ENCODE measurements at places on chromosomes 12 and 14.

- DNase-seq = no peak
These were observed 8.8 kb upstream of the LGR5 start for GRCh38 chr12:71430756-71431155.

- no peak for DNase-seq
These were observed 859.6 kb downstream of the BCL11B start for GRCh38 chr14:98412431-98412830.

DNA sequence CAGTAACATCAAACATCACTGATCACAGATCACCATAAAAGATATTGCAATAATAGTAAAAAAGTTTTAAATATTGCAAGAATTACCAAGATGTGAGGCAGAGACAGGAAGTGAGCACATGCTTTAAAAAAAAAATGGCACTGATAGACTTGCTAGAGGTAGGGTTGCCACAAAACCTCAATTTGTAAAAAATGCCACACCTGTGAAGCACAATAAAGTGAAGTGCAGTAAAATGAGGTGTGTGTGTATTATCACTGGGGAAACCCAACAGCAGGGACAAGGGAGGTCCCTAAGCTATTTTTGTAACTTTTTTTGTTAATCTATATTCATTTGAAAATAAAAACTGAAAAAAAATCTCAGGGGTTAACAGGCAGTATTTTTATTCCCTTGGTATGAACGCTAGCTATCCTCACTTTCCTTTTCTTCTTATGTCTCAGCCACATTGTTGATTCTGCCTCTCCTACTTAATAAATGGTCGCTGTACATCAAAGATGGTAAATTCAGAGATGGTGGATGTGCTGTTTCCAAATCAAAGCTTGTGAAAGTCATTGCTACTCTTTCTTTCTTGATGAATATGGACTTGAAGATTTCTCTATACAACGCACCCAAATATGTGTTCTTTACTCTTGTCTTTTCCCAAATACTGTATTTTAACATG, 14.0 kb upstream of the KLRD1 start:
- no peak for DNase-seq

DNA sequence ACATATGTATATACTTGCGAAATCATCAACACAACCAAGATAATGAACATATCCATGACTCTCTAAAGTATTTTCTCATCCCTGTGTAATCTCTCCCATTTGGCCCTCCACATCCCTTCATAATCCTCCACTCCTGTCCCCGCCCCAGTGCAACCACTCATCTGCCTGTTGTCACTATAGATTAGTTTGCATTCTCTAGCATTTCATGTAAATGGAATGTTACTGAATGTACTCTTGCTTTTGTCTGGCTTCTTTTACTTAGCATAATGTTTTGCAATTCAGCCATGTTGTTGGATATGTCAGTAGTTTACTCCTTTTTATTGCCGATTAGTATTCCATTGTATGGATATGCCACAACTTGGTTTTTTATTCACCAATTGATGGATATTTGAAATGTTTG, 99.1 kb downstream of the BICD1 start:
- DNase-seq = no peak

GRCh38 chr14:59695198-59695597, 118.6 kb upstream of the CCDC175 start:
- no peak for DNase-seq

GRCh38 chr12:15763328-15763727, 25.9 kb downstream of the EPS8 start:
- no peak for DNase-seq

DNA sequence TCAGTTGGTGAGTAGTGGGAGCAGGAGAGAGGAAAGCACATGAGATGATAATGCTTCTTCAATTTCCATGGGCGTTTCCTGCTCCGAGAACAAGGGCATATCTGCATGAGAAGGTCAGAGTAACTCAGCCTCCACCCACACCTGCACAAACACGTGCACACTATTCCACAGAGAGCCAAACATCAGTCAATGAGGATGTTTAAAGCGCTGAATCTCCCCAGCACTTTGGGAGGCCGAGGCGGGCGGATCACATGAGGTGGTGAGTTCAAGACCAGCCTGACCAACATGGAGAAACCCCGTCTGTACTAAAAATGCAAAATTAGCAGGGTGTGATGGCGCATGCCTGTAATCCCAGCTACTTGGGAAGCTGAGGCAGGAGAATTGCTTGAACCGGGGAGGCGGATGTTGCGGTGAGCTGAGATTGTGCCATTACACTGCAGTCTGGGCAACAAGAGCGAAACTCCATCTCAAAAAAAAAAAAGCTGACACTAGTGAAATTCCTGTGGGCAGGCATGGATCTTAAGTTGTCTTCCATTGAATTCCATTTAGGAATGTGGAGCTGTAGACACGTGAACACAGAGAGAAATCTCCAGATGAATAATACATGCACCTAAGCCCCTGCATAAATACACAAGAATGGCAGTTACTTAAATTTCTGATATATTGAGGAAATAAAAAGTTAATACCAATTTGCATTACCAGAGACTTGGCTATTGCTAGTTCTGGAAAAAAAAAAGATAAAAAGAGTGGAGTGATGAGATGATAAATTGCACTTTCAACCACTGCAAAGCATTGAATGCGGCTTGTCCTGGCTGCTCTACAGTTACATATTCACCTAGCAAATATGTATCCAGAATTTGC, 1097.4 kb upstream of the TMEM132C start:
- no peak for DNase-seq

DNA sequence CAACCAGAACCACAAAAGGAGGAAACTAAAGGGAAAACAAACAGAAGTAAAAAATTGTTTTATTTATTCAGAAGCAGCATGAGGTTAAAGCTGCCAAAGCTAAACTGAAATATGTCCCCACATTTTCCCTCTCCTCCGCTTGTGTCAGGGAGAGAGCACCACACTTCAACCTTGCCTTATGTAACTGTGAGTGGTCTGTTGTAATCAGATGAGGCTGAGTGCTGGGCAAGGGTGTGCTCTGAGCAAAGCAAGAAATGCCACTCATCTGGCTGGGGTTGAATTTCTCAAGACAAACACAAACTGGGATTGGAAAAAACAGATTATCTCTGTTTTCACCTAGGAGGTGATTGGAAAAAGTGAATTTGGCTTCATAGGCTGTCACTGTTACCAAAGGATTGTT, 12.2 kb downstream of the CAPZA3 start:
- no peak for DNase-seq

- DNase-seq = no peak
These were observed 8.4 kb upstream of the ITGB7 start for GRCh38 chr12:53215497-53215896.

GRCh38 chr12:21438643-21439042, 1.2 kb downstream of the PYROXD1 start:
- no peak for DNase-seq

DNA sequence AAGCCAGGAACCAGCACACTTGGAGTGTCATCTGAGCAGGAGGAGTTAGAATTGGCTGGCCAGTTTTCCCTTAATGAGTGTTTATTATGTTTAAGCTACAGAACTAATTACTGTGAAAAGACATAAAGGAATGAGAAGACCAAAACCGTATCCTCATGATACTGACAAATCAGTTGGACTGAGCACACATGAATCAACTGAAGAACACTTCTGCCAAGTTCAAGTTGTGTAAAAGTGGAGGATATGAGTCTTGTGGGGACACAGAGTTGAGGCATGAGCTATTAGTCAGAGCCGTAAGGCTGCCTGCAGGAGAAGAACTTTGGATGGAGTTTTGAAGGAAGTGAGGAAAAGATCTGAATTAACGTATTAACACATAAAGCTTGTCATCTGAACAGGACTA, 43.1 kb downstream of the HMGA2 start:
- no peak for DNase-seq

DNA sequence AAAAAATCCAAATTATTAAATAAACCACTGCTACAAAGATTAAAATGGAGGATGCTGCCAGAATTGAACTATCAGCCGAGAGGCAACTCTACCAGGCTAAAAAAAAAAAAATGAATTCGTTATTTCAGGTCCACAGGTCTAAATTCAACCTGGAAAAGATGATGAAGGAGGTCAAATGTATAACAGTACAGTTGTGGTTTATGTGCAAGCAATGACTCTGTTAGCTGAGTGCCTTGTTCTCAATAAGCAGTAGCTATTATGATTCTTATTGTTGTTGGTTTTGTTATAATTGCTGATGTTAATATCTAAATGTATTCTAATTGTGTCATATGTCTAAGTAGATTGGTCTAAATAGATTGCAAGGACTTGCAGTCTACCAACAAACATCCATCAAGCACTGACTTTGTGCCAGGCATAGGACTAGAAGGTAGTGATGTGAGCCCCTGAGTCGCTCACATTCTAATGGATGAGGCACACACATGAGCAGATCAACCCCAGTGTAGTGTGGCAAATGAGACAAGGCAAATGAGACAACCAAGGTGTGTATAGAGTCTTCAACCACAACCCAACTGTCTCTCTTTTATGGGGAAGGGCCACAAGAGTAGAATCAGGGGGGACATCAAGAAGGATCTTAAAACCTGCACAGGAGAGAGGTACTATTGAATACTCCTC, 77.0 kb upstream of the PLEKHG7 start:
- no peak for DNase-seq

GRCh38 chr14:56487090-56487667, 92.4 kb upstream of the TMEM260 start:
- DNase-seq = no peak

DNA sequence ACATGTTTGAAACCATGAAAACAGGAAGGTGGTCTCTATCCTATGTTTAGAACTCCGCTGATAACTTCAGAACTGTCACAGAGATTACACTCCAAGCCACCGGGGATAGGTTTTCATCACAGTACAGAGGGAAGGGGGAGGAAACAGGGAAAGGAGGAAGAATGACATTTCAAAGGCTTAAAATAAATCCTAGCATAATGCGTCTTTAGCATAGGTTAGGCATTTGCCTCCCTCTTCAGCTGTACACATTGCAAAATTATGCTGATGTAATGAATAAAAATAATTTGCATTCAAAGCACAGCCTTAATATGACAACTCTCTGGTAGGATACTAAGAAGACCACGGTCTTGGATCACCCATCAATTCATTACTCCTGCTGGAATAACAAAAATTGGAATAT, 54.3 kb upstream of the PYGL start:
- no peak for DNase-seq

DNA sequence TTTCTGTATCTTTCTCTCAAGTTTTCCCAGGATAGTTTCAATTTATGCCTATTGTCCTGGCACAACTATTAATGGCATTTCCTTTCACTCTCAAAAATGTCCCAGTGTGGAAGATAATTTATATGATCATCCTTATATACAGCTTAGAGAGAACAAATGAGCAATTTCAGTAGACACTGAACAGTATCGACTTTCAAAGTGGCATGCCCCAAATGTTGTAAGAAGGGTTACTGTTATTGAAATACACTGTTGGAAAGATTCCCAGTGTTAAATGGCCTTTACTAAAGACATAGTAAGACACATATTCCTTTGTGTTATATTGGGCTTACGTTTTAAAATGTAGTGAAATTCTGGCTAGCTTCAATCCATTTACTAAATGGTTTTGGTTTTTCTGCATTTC, 202.3 kb upstream of the CDKN3 start:
- no peak for DNase-seq

- no peak for DNase-seq
These were observed 27.4 kb downstream of the SLC41A2 start for GRCh38 chr12:104930388-104931326.

DNA sequence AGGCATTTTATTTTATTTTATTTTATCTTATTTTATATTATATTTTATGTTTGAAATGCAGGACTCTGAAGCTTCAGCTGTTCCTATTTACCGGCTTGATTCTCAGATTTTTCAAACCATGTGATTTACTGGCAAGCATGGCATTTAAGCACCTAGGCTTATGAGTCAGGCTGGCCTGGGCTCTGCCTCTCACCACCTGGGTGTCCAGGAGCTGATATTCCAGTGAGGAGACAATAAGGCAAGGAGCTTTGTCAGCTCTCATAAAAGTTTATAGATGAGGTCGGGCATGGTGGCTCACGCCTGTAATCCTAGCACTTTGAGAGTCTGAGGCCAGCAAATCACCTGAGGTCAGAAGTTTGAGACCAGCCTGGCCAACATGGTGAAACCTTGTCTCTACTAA, 2.1 kb downstream of the DAO start:
- DNase-seq = no peak

DNA sequence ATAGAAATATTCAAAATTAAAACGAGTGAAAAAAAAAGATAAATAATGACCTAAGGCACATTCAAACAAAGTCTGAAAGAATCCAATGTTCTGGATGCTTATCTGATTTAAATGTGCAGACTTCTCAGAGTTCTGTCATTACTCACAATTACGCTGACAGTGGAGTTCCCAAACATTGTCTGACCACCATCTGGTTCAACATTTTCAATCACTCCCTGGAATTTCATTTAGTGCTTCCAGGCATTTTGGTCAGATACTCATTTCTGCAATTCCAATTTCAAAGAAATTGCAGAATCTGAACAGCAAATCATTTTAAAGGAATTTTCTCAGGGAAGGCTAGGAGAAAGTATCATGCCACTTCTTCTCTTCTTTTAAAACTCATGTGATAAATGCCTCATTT, 398.2 kb upstream of the PDE3A start:
- DNase-seq = no peak

DNA sequence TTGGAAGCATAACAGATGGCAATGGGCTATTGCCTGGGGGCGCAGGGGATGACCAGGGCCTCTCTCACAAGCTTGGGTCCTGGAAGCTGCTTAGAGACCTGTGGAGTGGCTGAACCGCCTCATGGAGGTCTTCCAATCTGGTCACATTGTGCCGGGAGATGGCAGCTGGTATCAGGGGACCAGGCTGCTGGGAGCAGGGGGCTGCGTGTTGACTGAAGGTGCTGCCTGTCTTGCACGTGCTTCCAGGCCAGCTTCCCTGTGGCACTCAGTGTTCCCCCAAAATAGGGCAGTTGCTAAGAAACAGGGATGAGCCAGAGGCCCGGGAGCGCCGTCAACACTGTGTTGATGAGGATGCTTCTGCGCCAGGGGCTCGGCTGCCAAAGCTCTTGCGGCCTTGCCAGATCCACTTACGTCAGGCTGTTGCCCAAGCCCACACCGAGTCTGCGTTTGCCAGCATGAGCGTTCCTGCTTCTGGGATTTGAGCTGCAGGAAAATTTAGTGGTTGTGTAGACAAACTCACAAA, 39.8 kb downstream of the ELK3 start:
- DNase-seq = no peak

- DNase-seq = no peak
These were observed 20.8 kb upstream of the SAV1 start for GRCh38 chr14:50688875-50689274.

DNA sequence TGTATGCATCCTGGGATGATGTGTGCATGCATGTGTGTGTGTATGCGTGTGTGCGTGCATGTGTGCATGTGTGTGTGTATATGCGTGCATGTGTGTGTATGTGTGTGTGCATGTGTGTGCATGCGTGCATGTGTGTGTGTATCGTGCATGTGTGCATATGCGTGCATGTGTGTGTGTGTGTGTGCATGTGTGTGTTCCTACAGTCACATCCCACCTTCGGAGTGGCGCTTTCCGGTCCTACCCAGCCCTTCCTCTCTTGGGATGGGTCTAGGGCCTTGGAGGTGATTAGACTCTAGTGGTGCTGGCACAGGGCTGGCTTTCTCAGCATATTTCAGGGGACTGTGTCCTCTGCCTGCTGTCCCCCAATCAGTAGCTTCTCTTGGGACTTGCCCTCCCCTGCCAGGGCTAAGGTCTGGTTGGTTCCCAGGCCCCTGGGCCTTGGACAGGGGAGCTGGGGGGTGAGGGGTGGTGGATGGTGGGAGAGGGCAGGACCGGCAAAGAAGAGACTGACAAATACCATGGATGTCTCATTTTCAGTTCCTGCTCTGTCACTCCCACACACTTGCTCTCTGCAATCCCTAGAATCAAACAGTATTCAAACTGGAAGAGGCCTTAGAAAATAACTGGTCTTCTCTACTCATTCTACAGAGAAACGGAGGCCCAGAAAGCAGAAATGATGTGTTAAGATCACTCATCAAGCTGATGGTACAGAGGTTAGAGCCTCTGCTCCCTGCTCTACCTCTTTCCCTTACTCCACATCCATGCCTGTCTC, 21.9 kb upstream of the FAIM2 start:
- no peak for DNase-seq
